DMS153 (cell line): ENCODE measurements at places on chromosomes 12 and 14.

GRCh38 chr14:105485739-105486162 lies 935 bp upstream of the CRIP1 start:
- peak; percentile 12 for DNase-seq

GRCh38 chr14:60003991-60004390 lies 84.0 kb downstream of the LRRC9 start:
- DNase-seq, result no peak

DNA sequence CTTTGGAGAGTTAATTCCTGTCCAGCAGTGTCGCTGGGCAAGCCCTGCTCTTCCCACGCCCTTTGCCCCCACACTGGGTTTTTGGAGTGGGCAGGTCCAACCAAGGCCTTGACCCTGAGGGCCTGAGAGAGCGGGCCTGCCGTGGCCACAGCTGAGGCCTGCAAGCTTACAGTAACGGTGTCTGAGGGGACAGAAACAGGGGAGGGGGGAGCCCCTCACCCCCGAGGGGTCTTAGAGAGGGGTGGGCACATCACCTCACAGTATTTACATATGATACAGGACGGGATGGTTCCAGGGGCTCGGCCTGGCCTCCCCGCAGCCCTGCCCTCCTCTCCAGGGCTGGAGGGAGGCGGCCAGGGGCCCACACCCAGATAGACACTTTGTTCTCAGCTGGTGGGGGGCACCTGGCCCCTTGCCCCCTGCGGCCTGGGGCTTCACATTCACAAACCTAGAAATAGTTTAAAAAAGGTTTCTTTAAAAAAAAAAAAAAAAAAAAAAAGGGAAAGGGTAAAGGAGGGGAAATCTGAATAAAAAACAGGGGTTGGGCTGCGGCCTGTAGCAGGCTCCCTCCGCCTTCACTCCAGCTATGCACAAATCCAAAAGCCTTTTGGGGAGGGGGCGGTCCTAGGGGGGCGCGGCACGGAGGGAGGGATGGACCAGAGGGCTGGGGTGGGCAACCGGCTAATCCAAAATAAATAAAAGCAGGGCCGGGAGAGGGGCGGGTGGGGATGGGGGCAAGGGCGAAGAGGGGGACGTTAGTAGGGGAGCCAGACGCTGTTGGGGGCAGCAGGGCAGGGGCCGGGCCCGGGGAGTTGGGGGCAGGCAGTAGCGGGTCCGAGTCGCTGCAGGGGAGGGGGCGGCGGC lies 14.8 kb upstream of the PLA2G1B start:
- DNase-seq, result no peak

GRCh38 chr12:57723630-57723962 lies 14.9 kb downstream of the AGAP2 start:
- no peak for DNase-seq

- no peak for DNase-seq
Measured at GRCh38 chr12:116784238-116784612, 46.1 kb downstream of the RNFT2 start.

DNA sequence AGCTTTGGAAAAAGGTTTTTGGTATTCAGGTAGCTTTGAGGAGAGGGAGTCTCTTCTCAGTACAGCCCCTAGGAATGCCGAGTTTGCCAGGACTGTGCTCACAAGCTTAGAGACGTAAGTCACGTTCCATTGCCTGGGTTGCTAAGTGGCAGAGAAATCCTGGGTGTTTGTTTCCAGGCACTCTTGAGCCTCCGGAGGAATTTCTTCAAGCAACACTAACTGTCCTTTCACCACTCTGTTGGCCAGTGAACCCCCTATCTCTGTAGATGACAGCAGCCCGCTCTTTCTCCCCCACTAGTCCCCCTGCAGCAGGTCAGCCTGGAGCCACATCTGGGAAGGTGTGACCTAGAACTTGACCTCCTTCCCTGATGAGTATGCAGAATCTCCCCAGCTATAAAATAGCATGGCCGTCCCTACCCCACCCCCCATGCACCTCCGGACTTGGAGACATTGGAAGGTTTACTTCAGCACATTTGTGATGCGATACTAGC lies 162.7 kb downstream of the ZFP36L1 start:
- DNase-seq, result no peak

DNA sequence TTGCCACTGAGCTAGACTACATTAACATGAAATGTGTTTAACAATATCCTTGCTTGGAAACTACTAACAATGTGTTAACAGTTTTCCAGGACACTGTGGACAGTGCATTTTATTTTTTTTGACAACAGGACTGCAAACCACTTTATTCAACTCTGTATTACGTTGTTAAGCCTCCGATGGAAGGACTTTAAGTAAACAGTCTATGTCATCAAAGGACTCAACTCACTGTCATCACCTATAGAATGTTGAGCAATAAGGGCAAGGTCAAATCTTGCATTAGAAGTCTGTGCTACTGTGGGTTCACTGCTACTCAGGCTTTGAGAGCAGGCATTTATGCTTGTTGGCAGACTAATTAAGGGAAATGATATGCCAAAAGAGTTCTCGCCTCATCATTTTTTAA lies 483.7 kb downstream of the FLRT2 start:
- DNase-seq, result peak; percentile 14

DNA sequence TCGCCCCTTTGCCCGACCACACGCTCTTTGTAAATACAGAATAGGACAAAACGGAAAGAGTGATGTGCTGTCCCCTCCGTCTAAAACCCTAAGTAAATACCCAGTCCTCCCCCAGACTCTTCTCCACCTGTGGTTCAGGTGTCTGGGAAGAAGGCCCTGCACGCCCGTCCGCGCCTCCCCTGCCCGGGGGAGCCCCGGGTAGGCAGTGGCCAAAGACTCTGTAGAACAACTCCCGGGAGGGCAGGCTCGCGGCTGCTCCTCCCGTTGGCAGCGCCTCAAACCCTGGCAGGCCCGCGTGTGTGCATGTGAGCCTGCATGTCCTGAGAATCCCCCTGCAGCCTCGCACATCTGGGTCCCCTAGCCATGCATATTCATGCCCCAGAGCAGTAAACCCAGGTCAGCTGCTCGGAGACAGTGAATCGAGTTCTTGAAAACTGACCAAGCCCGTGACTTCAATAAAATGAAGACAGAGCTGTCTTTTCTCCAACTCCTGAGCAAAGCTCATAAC lies 165.8 kb downstream of the MON2 start:
- no peak for DNase-seq
